ENCODE measurements at places on chromosomes 4 and X.

- no peak for DNase-seq
These were observed 45.7 kb upstream of the GATB start for GRCh38 chr4:151806511-151806927.

- DNase-seq = no peak
These were observed 163.3 kb upstream of the SPRY1 start for GRCh38 chr4:123233136-123233768.

DNA sequence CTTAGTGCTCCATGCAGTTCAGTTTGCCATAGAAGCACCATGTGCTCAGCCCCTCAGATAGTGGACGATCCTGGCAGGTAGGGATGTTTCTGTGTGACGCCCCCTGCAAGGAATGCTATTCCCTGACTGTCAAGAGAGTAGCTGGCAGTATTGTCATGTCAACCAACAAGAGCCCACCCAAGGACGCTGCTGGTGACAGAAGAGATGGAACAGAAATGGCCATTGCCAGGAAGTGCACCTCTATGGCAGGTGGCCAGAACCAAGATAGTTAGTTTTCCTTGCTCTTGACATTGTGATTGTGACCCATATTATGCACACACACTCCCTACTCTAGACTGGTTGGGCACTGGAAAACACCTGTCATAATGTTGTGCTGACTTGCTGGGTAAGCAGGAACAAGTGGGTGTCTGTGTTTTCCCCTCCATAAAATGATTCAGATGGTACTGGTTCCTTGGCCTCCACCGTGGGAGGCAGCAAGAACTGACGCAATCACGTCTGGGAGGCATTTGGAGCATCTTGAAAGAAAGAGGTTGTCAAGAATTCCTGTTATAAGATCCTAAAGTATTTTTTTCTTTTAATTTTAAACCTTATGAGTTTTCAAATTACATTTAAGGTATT lies 507.9 kb downstream of the MID1IP1 start:
- DNase-seq = peak; percentile 50

GRCh38 chr4:7392438-7393421 lies 42.0 kb downstream of the PSAPL1 start:
- DNase-seq = no peak

DNA sequence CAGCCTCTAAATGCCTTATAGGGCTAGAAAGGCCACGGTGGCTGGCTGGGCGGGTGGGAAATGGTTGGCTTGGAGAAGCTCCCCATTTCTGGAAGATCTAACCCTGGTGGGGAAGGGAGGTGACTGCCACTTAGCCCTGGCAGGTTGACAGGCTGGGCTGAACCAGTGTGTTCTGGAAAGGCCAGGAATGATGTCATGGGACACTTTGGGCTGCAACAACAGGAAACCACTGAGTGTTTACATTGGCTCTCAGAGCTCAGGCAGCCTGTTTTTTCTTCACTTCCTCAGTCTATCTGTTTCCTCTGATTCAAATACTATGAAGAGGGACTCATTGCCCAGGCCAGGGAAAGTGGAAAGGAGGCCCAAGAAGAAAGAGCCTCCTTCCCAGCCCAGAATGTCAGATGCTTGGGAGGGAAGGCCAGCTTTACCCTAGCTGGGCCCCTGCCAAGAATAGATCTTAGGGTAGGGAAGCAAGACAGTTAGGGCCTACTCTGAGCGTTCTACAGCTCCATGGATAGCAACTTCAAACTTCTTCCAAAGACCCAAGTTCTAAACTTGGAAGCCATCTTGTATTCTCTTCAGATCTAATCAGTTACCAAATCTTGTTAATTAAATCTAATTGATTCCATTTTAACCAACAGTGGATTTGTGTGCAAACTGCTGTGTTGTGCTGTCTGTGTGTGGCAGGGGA lies 65.8 kb upstream of the MSN start:
- peak; percentile 13 for DNase-seq

Data from activated T-helper 9 cell treated with anti-CD3 and anti-CD28 coated beads, Interleukin-2, amount 50 U/mL, for 16 hours (primary cell).